ENCODE measurements at places on chromosomes 1 and 21.

DNA sequence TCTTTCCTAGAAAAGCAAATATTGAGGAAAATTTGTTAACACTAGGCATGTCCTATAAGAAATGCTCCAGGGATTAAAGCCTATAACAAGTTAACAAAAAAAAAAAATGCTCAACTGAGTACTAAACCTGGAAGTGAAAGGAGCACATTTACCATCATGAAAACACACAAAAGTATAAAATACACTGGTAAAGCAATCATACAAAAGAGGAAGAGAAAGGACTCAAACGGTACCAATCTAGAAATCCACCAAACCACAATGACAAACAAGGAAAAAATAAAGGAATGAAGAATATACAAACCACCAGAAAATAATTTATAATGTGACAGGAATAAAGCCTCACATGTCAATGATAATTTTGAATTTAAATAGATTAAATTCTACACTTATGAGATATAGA, 21.2 kb downstream of the CD1E start:
- DNase-seq, result no peak

DNA sequence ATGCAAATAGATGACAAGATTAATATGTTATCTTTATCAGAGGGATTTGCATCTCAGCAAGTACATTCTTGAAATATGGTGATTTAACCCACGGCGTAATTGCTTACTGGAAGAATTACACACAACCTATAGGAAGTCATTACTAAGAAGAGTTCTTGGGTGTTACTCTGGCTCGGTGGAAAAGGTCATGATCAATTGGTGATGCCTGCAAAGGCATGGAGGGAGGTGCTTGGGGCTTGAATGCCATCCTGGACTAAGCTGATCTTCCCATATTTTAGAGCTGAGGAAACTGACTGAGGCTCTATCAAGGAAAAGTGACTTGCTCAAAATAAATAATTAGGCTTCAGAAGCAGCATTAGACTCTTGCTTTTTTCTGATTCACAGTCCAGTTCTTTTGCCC, 137.5 kb upstream of the JUN start:
- DNase-seq, result no peak

- no peak for DNase-seq
These were observed 90.2 kb upstream of the VCAM1 start for GRCh38 chr1:100629391-100629790.

GRCh38 chr21:19921211-19921610, 1077.0 kb upstream of the NCAM2 start:
- no peak for DNase-seq

DNA sequence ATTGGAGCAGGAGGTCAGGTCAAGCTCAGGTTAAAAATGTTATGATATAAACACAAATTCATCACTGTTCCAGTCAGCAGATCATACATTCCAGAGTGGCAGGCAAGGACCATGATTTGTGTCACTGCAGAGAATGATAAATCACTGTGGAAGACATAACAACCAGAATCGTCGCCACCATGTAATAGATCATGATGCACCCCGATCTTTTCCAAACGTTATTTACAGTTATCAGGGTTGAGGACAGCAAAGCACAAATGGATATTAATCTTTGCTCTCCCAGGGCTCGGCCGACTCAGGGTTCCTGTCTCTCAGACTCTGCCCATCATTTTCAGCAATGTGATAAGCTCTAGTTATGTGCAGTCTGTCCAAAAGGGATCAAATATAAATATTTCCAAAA, 122.7 kb downstream of the ZBTB18 start:
- no peak for DNase-seq

GRCh38 chr1:14242123-14242522, 356.4 kb upstream of the KAZN start:
- no peak for DNase-seq
